Urinary bladder (tissue), 4 donors: ENCODE measurements at places on chromosomes 1 and 21. TPM values are rescaled to one million over a fixed set of nuclear protein-coding genes. Genes with fewer than 3 reads are reported as not detected.

PGLYRP4 gene
- not detected for total RNA-seq

NID1 gene
- total RNA-seq = 158 TPM

SLC45A1 gene
- 1.6 TPM for total RNA-seq

FYB2 gene
- 0.90 TPM for total RNA-seq

ADAM30 gene
- total RNA-seq = not detected

CHIA gene
- not detected for total RNA-seq
